GM04503 (cell line): ENCODE measurements at places on chromosomes 2 and 18.

- DNase-seq = no peak
Measured at GRCh38 chr2:222074674-222075073, 224.1 kb downstream of the PAX3 start.

- DNase-seq = no peak
Measured at GRCh38 chr2:85949280-85949679, 60.5 kb upstream of the ST3GAL5 start.

GRCh38 chr2:206232287-206233035 lies 42.0 kb upstream of the ZDBF2 start:
- DNase-seq = no peak

GRCh38 chr2:83850071-83850725 lies 608.9 kb downstream of the SUCLG1 start:
- DNase-seq = peak; percentile 51

- DNase-seq = no peak
Measured at GRCh38 chr2:179764710-179765109, 96.7 kb downstream of the ZNF385B start.

- no peak for DNase-seq
Measured at GRCh38 chr2:240430595-240430994, 4.9 kb upstream of the GPC1 start.

DNA sequence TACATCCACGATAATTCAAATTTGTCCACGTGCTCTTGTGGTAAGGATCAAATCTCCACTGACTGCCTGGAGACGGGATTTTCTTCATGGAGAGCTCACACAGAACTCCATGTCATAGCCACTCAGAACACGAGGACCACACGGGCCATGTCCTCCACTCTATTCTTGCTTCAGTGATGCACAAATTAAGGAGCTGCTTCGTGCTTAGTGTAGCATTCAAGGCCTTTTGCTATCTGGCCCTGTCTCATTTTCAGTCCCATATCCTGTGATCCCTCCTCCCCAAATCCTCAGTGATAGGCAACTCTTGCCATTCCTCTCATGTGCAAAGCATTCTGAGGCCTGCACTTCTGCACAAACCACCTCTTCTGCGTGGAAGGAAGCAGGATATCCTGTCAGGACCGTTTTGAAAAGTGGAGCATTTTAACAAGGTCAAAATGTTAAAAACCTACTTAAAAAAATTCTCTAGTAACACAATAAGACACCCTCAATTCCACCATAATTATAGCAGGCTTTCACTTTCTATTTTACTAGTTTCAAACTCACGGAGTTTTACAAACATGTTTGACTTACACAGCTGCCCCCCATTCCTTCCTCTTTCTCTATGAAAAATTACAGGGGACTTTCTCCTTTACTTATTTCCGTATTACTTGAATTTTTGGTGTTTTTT lies 35.2 kb downstream of the ST3GAL5 start:
- no peak for DNase-seq

GRCh38 chr2:6945087-6945813 lies 28.0 kb downstream of the RNF144A start:
- DNase-seq = no peak

GRCh38 chr2:177537636-177538035 lies 145.1 kb downstream of the AGPS start:
- DNase-seq = no peak

DNA sequence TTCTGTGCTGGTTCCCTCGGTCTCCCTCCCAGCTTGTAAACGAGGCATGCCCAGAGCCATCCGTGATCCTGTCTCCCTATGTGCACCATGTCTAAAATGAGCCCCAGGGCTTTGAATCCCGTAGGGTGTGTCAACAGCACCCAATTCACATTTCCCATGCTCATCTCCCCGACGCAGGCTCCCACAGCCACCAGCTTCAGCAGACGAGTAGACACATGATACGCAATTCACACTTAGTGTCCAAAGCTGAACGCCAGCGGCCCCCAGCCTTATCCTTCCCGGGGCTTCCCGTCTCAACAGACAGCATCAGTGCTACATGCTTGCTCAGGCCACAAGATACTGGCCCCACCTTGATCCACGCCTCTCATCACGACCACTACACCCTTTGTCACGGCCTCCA lies 88.1 kb downstream of the EIPR1 start:
- DNase-seq = no peak

- DNase-seq = peak; percentile 78
Measured at GRCh38 chr2:150698016-150698661, 210.7 kb upstream of the RND3 start.

DNA sequence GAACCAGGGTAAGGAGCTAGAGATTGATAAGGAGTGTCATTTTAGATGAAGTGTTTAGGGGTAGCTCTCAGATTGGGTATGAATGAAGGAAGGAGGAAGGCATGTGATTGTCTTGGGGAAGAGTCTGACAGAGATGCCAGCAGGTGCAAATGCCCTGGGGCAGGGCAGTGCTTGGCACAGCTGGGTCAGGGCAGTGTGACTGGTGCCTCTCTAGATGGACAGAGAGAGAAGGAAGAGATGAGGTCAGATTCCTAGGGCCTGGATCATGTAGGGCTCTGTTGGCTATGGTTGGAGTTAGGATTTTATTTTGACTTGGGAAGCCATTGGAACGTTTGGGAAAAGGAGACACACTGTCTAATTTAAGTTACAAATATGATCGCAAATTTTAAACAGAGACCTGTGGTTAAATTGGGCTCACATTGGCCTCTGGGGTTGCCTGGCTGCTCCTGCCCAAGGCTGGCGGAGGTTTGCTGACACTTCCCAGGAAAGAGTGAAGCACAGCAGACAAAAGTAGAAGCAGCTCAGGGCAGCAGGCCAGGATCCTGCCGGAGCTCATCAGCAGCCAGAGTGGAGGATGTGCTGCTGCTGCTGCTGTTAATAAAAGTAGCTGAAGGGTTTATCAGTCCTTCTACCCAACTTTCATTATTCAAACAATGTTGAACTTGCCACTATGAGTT lies 32.7 kb upstream of the FHL2 start:
- no peak for DNase-seq

DNA sequence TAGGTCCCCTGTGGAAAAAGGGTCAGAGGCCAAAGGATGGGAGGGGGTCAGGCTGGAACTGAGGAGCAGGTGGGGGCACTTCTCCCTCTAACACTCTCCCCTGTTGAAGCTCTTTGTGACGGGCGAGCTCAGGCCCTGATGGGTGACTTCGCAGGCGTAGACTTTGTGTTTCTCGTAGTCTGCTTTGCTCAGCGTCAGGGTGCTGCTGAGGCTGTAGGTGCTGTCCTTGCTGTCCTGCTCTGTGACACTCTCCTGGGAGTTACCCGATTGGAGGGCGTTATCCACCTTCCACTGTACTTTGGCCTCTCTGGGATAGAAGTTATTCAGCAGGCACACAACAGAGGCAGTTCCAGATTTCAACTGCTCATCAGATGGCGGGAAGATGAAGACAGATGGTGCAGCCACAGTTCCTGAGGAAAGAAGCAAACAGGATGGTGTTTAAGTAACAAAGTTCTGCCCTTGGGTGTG lies 165.8 kb downstream of the RPIA start:
- no peak for DNase-seq

DNA sequence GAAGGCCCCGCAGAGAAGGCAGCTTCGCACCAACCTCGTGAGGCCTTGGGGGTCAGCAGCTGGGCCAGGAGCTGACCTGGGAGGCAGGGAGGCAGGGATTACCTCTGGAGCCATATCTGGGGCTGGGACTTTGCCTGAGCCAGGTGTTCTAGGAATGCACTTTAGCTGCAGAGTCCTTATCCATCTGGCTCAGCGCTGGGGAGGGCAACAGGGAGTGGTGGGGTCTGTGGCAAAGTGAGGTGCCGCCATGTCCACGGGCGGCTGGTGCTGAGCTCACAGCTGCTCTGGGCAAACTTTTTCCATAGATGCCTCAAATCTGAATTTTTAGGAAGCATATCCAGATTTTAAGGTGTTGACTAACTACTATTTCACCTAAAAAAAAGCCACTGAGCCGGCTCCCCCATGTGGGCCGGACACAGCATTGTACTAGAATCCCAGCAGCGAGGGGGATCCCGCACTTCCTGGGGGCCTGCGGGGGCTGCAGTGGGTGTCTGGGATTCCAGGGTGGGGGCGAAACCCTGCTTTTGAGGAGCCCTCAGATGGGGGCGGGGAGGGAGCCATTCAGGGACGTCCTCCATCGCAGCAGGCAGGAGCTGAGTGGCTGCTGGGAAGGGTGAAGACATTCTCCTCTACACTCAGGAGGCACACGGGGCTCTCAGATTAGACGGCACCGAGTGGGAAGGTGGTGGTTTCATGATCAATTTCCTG lies 34.6 kb downstream of the RTP5 start:
- DNase-seq = no peak

DNA sequence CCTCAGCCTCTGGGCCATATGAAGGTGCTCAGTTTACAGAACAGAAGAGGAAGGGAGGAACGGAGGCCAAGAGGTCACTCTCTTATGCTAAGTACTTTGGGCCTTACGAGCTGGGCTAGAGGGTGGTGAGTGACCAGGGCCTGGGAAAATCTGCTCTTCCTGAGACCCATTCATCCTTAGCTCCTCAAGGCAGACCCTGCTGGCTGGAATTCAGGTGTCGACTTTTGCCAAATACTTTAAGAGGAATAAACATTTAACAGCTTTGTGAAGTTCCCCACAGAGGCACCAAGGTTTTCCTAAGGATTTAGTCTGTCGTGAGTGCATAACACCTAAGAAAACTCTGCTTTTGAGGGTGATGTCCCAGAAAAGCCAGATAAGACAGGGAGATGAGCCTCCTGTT lies 129.7 kb upstream of the SIX2 start:
- DNase-seq = no peak

DNA sequence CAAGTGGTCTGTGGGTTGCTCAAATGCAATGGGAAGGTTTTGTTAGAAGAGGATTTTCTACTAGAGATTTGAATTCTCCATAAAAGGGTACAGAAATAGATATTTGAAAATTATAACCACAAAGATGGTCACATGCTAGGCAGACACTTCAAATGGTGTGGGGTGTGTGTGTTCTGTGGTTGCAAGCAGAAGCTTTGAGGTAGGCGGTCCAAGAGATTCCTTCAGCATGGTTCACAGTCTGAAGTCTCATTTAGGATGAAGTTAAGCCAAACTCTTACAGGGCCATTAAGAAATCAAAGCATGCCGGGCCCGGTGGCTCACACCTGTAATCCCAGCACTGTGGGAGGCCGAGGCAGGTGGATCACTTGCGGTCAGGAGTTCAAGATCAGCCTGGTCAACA lies 38.3 kb upstream of the RMDN2 start:
- no peak for DNase-seq

GRCh38 chr18:48814490-48815178 lies 136.1 kb downstream of the SMAD7 start:
- DNase-seq = no peak

DNA sequence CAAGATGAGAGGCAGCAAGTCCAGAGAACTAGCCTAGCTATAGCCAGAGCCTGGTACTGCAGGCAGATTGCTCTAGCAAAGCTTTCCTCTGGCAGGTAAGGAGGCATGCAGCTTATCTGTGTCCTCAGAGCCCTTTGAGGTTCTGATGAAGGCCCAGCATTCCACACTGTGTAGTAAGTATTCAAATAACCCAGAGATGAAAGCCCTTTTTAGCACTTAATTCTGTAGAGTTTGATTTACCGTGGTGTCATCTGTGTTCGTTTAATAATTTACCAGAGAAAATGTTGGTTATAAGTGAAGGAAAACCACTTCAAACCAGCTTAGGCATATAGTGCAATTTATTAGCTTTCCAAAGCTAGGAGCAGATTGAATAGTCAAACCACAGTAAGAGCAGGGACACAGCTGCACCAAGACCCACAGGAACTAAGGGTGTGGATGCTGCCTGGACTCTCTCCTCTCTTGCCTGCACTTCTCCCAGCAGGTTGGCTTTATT lies 226.6 kb downstream of the BABAM2 start:
- no peak for DNase-seq
